ENCODE measurements at places on chromosomes 3 and 15. TPM values are rescaled to one million over a fixed set of nuclear protein-coding genes. Genes with fewer than 3 reads are reported as not detected.

The COL6A5 gene
- not detected for total RNA-seq

DNA sequence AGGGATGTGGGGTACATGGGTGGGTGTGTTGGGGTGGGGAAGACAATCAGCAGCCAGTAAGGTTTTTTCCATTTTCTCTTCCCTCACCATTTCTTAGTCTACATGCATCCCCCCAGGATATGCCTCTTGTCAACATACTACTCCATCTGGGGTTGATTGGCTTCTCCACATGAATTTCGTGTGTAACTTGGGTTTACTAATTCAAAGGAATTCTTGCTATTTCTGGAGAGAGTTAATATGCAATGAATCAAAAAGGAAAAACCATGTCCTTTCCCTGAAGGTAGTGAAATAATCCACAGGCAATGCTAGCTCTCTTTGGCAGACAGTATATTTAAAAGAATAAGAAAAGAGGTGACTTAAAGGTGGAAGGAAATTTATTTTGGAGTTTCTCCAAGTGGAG lies 198.4 kb downstream of the EBLN2 start:
- no peaks in the 10 kb centered on the region for H3K4me1 ChIP-seq
- H3K27me3 ChIP-seq, result no peaks in the 10 kb centered on the region
- DNase-seq, result no peak
- no peak overlapping the region for H3K4me3 ChIP-seq
- no peaks in the 10 kb centered on the region for H3K36me3 ChIP-seq

DNA sequence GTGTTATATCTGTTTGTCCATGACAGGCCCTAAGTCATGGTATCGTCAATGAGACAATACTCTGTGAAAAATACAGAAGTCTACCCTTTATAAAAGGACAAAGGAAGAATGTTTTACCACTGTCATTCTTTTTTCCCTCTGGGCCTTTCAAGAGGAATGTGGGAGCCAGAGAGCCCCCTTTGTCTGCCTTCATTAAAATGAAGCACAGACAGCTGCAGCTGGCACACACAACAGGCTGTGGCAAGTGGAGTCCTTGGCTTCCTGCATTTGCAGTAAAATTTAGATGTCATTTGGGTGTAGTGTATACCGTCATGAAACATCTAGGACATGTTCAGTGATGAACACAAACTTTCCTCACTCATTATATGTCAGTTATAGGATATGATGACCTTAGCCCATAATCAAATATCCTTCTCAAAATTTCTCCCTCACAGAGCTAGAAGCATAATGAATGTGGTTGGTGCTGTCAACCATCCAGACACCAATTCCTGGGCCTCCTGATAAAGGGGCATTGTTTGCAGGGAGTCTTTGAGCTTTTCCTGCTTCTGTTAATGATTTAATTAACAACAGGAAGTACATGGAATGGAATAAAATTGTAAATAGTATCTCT lies 76.4 kb downstream of the DHX36 start:
- no peak for DNase-seq
- H3K4me1 ChIP-seq, result no peaks in the 10 kb centered on the region
- H3K27ac ChIP-seq, result no peak overlapping the region
- no peak overlapping the region for H3K4me3 ChIP-seq
- H3K27me3 ChIP-seq, result no peaks in the 10 kb centered on the region
- H3K36me3 ChIP-seq, result no peaks in the 10 kb centered on the region

The APBA2 gene
- 57.3 TPM for total RNA-seq

DNA sequence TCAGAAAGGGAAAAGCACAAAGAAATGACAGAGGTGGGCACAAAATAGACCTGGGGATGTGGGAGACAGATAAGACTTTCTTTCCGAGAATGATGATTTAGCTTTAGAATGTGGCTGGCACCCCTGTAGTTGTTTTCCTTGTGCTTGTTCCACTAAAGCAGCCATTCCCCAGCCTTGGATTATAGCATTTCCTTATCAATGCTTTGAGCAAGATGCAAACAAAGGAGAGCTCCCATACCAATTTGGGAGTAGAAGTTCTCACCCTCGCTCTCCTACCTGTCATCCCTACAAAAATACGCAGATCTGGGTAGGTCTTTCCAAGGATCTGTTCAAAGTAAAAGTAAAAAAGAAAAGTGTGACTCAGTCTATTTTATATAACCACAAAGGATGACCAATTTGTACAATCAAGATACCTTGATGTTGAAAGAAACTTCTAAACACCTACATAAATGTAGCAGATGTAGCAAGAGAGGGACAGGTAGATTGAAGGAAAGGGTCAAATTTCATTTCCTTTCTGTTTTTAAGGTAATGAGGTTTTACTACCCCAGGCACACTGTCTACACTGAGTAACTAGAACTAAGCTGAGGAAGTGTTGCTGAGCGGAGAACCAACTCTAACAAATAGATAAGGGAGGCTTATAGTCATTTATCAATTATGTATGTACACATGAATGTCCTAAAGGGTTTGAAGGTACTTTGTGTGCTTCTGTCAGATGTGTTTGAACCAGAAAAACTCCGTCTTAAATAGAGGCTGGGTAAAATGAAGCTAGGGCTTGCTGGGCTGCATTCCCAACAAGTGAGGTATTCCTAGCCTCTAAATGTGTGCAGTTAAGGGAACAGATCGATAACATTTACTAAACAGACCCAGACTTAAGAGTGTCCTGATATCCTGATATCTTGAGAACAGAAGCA lies 91.1 kb upstream of the LRRN1 start:
- H3K36me3 ChIP-seq, result no peaks in the 10 kb centered on the region
- no peak overlapping the region for H3K4me3 ChIP-seq
- H3K27me3 ChIP-seq, result no peaks in the 10 kb centered on the region
- H3K4me1 ChIP-seq, result no peaks in the 10 kb centered on the region

GRCh38 chr3:106629215-106629832 lies 747.9 kb upstream of the CCDC54 start:
- no peak for DNase-seq
- H3K4me1 ChIP-seq, result no peaks in the 10 kb centered on the region
- no peaks in the 10 kb centered on the region for H3K27me3 ChIP-seq
- H3K36me3 ChIP-seq, result no peaks in the 10 kb centered on the region

DNA sequence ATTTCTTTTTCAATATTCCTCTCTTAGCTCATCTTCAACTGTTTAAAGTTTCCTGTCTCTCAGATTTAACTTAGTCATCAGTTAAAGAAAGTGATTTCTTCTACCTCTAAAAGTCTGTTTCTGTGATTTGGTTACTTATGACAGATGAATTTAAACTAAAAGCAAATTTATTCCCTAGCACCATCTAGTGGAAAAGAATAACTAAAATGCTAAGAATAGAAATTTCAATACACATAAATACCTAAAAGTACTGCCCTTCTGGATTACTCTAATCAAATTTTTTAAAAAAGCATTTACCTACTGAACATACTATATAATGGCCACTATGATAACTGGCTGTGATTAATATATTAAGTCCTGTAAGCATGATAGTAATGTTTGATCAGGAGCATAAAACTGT lies 14.0 kb upstream of the ZCWPW2 start:
- no peak overlapping the region for H3K27ac ChIP-seq
- no peak for DNase-seq
- no peaks in the 10 kb centered on the region for H3K27me3 ChIP-seq

GRCh38 chr3:39138804-39139415 lies 14.5 kb downstream of the CSRNP1 start:
- H3K4me1 ChIP-seq, result peaks cover 3% of the 10 kb centered on the region
- H3K27ac ChIP-seq, result no peak overlapping the region
- H3K27me3 ChIP-seq, result no peaks in the 10 kb centered on the region
- no peak for DNase-seq
- peaks cover 23% of the 10 kb centered on the region for H3K36me3 ChIP-seq

GRCh38 chr3:43960448-43960840 lies 269.7 kb downstream of the ABHD5 start:
- no peaks in the 10 kb centered on the region for H3K36me3 ChIP-seq
- H3K4me3 ChIP-seq, result no peak overlapping the region
- no peaks in the 10 kb centered on the region for H3K4me1 ChIP-seq
- H3K27ac ChIP-seq, result no peak overlapping the region
- H3K27me3 ChIP-seq, result no peaks in the 10 kb centered on the region
- no peak for DNase-seq

- no peaks in the 10 kb centered on the region for H3K27me3 ChIP-seq
- H3K27ac ChIP-seq, result no peak overlapping the region
- no peak for DNase-seq
- no peak overlapping the region for H3K4me3 ChIP-seq
Measured at GRCh38 chr3:67617518-67617917, 36.9 kb downstream of the SUCLG2 start.

DNA sequence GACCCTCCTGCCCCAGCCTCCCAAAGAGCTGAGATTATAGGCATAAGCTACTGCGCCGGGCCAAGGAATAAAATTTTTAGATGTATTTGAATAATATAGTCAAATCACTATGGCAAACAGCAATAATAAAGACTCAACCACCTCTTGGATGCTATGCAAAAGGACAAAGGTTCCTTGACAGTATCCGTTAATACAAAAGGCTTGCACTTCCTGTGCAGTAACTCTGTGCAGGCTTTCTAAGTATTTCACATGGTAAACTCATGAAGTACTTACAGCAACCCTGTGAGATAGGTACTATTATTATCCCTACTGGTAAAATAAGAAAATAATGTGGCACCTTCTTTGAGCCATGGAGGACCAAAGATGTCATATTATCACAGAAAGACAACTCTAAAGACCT lies 86.8 kb downstream of the SHQ1 start:
- H3K4me1 ChIP-seq, result peaks cover 19% of the 10 kb centered on the region
- no peak overlapping the region for H3K4me3 ChIP-seq
- no peak overlapping the region for H3K27ac ChIP-seq
- no peaks in the 10 kb centered on the region for H3K27me3 ChIP-seq
- no peak for DNase-seq

DNA sequence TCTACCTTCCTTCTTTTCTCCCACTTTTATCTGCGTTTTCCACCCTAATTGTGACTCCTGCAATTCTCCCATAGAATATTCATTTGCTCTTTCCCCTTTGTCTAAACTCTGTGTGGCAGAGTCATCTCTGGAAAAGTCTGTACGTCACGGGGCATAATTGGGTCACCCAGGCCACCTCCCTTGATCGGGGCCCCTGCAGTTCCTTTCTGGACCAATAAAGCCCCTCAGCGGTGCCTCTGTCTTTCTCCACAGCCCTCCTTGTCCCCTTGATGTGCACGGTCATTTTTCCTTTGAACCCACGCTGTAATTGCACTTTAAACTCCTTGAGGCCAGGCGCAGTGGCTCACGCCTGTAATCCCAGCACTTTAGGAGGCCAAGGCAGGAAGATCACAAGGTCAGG lies 10.7 kb downstream of the UPK1B start:
- H3K4me1 ChIP-seq, result no peaks in the 10 kb centered on the region
- H3K36me3 ChIP-seq, result no peaks in the 10 kb centered on the region
- no peak overlapping the region for H3K4me3 ChIP-seq
- DNase-seq, result no peak

GRCh38 chr3:143648708-143649107 lies 199.6 kb downstream of the SLC9A9 start:
- H3K36me3 ChIP-seq, result no peaks in the 10 kb centered on the region
- no peaks in the 10 kb centered on the region for H3K27me3 ChIP-seq
- H3K27ac ChIP-seq, result no peak overlapping the region
- no peaks in the 10 kb centered on the region for H3K4me1 ChIP-seq
- DNase-seq, result no peak
- H3K4me3 ChIP-seq, result no peak overlapping the region

DNA sequence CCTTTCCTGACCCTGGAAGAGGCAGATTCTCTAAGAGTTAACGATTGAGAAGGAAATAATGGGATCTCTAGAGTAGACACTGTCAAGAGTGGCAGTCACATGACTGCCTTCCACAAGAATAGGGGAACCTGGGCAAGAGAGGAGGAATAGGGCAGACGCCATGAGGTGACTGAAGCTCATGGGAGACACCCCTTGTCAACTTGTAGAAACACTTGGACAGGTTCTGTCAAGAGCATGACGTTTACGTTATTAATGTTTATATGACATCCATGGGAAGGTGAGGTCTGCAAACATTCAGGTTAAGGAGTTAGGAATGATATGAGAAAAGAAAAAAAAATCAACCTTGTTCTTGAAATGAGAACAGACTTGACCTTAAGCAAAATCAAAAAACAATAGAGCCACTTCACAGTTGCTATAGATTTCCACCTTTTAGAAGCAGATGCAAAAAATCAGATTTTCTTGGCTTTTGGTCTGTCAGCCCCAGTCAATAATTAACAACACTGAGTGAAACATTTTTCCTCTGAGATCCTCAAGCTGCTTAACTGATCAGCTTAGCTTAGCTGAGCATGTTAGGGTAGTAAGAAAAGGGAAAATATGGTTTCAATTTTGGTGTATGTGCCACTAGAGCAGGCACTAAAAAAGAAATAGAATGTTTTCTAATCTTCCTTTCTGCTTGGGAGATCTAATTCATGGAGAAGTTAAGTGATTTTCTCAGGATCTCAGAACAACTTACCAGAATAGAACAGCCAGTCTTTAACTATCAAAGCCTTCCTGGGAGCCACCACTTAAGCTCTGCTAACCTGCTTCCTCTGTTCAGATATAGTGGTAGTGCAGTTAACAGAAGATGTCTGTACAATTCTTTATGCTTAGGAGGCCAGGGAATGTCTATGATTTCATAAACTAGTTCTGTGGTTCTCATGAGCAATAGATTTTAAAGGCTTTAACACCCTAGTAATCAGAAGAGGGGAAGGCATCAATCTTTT lies 116.9 kb downstream of the B3GALNT1 start:
- no peak overlapping the region for H3K27ac ChIP-seq
- no peaks in the 10 kb centered on the region for H3K36me3 ChIP-seq
- no peaks in the 10 kb centered on the region for H3K4me1 ChIP-seq
- no peak for DNase-seq

The CACNA1D gene
- not detected for total RNA-seq

The GRM2 gene
- 1.1 TPM for total RNA-seq

The DNAH12 gene
- 0.09 TPM for total RNA-seq

DNA sequence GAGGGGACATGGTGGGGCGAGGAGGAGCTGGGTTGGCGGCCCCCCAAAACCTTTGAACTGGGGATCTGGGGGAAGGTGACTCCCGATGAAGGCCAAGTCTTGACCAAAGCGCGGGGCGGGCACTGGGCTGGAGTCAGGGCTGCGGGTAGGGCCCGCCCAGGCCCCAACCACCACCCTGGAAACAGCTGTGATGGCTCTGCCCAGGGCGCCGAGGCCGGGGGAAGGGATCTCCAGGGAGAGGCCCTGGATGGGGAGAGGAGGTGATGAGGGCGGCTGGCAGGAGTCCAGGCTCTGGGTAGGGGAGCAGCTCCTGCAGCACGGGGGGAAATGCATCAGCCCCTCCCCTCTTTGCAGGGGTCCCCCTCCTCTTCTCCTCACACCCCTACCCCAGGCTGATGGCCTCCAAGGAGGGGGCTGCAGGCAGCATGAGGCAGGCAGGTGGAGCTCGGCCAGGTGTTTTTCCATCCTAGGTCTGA lies 5.9 kb upstream of the C15orf39 start:
- H3K36me3 ChIP-seq, result no peaks in the 10 kb centered on the region
- H3K4me3 ChIP-seq, result no peak overlapping the region

- H3K4me1 ChIP-seq, result peaks cover 14% of the 10 kb centered on the region
- H3K27ac ChIP-seq, result no peak overlapping the region
- no peak for DNase-seq
- no peaks in the 10 kb centered on the region for H3K27me3 ChIP-seq
- H3K4me3 ChIP-seq, result no peak overlapping the region
Measured at GRCh38 chr3:153138276-153139210, 23.5 kb upstream of the RAP2B start.

GRCh38 chr3:12194209-12194608 lies 35.5 kb upstream of the TIMP4 start:
- no peak for DNase-seq
- no peaks in the 10 kb centered on the region for H3K27me3 ChIP-seq
- H3K27ac ChIP-seq, result no peak overlapping the region
- no peak overlapping the region for H3K4me3 ChIP-seq

Data from CD4-positive, alpha-beta memory T cell (primary cell).